ENCODE measurements at places on chromosomes 2 and 18.

- DNase-seq, result no peak
Observed at GRCh38 chr2:183898641-183899040, 699.7 kb upstream of the ZNF804A start.

DNA sequence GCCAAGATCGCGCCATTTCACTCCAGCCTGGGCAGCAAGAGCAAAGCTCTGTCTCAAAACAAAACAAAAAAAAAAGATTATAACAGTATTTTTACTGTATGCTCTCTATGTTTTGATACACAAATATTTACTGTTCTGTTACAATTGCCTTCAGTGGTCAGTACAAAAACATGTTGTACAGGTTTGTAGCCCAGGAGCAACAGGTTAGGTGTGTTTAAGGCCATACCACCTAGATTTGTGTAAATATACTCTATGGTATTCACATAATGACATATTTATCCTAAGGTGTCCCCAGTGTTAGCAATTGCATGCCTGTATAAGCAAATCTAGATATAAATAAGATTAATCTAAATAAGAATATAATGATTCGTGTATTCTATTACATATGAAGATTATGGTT lies 625.0 kb downstream of the TMEM182 start:
- DNase-seq, result no peak

- no peak for DNase-seq
Observed at GRCh38 chr2:16899958-16900357, 234.3 kb upstream of the CYRIA start.

DNA sequence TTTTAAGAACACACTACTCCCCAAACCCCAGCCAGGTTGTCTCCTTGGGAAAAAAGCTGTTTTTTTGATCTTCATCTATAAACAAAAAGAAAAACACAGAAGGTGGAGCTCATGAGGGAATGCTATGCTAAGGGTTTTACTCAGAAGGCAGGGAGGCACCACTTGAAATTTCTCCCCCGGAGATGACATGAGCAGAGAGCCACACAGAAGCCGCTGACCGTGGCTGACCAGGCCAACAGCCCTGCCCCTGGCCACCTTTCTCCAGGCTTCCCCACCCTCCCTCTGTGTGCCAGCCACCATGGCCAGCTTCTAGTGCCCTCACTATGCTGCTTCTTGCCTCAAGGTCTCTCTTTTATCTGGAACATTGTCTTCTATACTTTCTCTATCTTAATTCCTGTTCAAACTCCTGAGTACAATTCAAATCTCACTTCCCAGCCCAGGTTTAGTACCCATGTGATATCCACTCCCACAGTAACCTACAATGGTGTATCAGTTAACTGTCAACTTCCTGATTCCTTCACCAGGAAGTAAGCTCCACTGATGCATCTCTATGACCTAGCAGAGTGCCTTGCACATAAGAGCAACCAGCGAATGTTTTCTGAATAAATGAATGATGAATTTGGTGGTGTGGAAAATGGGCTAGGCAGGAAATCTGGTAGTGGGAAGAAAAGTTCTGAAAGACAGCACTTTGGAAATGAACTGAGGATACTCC lies 15.3 kb downstream of the LAPTM4A start:
- DNase-seq, result no peak

DNA sequence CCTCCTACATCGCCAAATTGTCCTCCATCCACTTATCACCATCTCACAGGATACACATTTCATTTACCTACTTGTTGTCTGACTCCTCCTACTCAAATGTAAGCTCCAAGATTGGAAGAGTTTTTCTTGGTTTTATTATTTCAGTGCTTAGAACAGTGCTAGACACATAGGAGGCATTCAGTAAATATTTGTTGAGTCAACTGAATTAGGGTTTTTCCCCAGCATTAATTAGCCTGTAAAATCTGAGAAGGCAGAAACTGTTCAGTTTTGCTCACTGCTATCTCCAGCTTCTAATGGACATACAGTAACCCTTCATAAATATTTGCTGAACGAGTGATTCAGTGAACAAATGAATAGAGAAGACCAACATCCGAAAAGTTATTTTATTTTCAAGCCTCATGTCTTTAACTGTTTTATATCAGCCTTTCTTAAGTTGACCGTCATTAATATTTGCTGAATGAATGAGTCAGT lies 800 bp downstream of the TTC21B start:
- DNase-seq, result no peak

DNA sequence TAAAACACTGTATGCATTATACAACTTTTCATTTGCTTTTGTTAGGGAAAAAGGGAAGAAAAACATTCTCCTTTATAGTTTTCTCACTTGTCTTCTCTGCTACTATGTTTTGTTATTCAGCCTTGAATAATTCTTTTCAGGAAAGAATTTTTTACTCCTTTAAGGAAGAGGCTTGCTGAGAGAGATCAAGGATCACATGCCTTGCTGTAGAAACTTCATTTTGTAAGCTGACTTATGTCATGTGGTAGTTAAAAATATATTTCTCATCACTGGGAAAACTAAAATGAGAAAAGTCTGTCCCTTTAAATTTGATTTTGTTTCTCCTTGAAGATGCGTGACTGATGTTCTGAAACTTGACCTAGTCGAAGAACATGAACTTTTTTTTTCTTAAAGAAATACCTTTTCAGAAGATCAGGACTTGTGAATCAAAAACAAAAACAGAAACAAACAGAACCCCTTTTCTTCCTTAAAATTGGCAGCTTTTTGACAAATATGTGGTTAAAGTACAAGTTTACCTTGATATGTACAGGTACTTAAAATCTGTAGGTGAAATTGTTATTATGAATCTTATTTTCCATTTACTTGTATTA lies 145.1 kb downstream of the COMMD1 start:
- no peak for DNase-seq

GRCh38 chr2:231502596-231502995 lies 27.6 kb downstream of the NMUR1 start:
- no peak for DNase-seq

DNA sequence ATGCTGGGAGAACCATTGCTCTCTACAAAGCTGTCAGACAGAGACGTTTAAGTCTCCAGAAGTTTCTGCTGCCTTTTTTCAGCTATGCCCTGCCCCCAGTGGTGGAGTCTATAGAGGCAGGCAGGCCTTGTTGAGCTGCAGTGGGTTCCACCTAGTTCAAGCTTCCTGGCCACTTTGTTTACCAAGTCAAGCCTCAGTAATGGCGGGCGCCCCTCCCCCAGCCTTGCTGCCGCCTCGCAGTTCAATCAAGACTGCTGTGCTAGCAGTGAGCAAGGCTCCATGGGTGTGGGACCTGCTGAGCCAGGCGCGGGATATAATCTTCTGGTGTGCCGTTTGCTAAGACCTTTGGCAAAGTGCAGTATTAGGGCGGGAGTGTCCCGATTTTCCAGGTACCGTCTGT lies 52.7 kb upstream of the SCYGR2 start:
- DNase-seq, result no peak

DNA sequence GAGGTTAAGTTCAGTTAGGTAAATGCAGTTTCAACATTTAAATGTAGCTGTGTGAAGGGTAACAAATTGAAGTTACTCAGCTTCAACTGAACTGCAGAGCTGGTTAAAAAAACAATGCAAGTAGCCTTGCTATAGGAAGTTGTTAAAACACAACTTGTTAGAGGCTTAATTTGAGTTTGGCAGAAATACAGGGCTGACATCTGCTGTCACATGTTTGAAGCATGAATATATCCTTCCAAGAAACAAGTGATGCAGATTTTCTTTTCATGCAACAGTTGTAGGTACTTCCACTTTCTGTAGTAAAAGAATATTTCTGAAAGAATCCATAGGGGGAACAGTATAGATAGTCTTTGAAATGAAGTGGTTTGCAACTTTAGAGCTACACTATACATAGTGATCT lies 208.7 kb upstream of the RASGRP3 start:
- no peak for DNase-seq

Measured in activated T-helper 1 cell treated with anti-CD3 and anti-CD28 coated beads, Interleukin-2, amount 50 U/mL, for 16 hours (primary cell).